ENCODE measurements at places on chromosomes 5 and 9. TPM values are rescaled to one million over a fixed set of nuclear protein-coding genes. Genes with fewer than 3 reads are reported as not detected.

Gene OMD
- polyA plus RNA-seq = 0.62 TPM

- DNase-seq = peak; percentile 55
Measured at GRCh38 chr5:82445726-82446335, 167.7 kb upstream of the RPS23 start.

GRCh38 chr5:172545291-172545801 lies 91.0 kb upstream of the SH3PXD2B start:
- DNase-seq = no peak

Gene NDUFB6
- polyA plus RNA-seq = 70.6 TPM

Gene BTNL3
- not detected for polyA plus RNA-seq

DNA sequence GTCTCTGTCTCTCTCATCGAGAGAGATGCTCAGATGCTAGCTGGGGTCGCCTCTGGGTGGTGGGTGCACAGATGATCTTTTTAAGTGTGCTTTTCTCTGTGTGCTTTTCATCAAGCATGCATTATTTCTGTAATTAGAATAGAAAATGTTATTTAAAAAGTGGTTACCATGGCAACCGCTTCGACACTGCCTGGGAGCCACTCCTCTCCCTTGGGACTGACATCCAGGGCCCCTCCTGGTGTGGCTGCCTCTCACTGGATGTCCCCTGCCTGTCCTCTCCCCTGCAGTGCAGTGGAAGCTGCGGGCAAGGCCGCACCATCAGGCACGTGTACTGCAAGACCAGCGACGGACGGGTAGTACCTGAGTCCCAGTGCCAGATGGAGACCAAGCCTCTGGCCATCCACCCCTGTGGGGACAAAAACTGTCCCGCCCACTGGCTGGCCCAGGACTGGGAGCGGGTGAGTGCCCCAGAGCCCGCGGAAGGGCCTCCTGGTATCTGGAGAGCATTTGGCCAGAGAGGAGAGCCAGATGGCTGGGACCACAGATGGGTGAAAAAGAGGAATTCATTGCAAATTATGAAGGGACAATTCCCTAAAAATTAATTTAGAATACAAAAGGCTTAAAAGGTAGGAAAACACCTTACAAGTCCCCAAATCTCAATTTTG lies 34.7 kb downstream of the ADAMTSL2 start:
- DNase-seq = no peak

DNA sequence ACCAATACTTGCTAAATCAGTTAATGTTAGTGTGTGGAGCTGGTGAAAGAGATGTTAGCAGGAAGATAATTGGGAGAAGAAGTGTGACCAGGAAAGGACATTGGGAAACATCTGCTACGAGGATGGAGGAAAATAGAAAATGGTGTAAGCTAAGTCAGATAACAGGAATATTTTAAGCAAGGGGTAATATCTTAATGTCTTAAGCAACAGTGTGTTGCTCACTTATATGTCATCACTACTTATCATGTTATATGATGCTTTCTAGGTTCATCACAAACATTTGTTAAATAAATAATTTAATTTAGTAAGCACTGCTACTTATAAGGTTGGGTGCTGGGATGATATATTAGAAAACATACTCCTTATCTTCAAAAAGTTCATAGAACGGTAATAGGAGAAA lies 326.1 kb downstream of the EDIL3 start:
- no peak for DNase-seq

Gene UGT3A1
- polyA plus RNA-seq = 163 TPM

- no peak for DNase-seq
Measured at GRCh38 chr9:115393976-115394775, 276.2 kb upstream of the TNC start.

DNA sequence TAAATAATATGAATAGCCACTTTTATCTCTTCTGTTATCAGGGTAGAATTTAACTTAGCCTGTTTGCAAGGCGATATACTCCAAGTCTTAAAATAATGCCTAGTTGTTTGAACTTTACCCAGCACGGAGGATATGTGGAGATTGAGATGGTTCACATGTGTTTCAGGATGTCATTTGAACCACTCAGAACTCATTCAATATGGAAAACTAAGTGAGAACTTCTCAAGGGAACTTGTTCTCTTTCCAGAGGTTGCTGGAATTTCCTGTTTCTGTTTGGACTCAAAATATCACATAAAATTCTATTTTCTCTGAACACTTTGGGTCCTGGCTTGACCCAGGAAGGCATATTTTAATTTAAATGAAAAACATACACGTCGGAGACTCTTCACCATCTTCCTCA lies 139.1 kb upstream of the MYO10 start:
- DNase-seq = no peak

DNA sequence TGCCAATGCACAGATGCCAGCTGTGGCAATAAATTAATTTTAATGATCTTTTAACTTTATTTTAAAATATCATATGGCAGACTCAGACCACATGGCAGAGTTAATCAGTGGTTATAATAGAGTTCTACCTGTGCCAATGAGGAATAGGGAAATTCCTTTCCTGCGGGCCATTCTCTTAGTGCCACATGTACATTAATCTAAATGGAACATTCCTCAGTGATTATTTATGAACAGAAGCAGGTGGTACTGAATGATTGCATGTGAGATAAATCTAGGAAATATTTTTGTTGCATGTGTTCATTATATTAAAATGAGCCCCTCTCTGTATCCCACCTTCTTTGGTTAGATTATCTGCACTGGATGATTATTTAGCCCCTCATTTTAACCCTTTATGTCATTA lies 102.3 kb downstream of the CCDC192 start:
- DNase-seq = no peak

Gene NUTM2F
- polyA plus RNA-seq = not detected

DNA sequence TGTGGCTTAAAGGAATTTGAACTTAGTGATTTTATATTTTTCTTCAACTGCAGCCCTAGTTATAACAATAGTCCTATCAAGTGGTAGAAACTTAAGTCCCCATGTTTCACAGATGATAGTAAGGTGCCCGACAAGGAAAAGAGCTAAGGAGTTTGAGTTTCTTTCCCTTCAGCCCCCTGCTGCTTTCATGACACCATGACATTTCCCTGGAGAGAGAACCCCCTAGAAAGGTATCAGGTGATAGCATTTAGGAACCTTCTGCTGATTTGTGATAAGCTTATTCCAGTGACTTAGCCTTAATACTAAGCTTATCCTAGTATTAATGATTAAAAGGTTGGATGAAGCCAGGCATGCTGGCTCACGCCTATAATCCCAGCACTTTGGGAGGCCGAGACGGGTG lies 623.8 kb upstream of the TYRP1 start:
- DNase-seq = no peak

- peak; percentile 71 for DNase-seq
Measured at GRCh38 chr9:113682297-113682771, 193.8 kb upstream of the ZNF618 start.

GRCh38 chr9:26033336-26033735 lies 355.1 kb upstream of the TUSC1 start:
- DNase-seq = no peak

Measured in left kidney (tissue), 8 donors.